Kasumi-1 (cell line): ENCODE measurements at places on chromosomes 1 and 21.
A peak's percentile ranks its signal among the peaks of the same experiment; 100 is the strongest.

DNA sequence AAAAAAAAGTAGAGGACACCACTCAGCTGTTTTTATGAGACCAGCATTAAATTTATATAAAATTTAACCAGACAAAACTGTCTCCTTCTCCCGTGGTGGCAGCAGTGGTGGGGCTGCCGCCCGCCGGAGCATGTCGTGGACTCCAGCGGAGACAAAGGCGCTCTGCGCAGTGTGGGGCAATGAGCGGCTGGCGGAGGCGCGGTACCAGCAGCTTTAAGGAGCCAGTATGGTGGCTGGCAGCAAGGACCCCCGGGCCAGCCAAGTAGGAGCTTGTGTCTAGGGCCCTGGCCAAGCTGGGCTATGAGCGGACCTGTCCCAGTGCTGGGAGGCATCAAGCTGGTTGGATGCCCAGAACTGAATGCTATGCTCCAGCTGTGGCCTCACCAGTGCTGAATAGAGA lies 2102.9 kb downstream of the NCAM2 start:
- DNase-seq: no peak

DNA sequence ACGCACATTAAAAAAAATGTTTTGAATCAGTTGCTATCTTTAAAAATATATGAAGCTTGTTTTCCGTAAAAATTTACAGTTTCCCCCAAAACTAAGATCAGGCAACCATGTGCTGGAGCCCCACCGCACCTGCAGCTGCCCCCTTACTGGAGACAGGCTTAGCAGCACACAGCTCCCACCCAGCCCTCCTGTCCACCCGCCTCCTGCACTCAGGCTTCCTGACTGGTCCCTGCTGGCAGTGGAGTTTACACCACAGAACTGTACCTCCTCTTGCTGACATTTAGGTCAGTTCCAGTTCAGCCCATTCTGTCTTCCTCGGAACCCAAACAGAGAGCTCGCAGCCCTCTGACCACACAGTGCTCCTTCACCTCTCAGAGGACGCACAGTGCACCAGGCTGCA lies 2.1 kb downstream of the GPR161 start:
- no peak for DNase-seq

DNA sequence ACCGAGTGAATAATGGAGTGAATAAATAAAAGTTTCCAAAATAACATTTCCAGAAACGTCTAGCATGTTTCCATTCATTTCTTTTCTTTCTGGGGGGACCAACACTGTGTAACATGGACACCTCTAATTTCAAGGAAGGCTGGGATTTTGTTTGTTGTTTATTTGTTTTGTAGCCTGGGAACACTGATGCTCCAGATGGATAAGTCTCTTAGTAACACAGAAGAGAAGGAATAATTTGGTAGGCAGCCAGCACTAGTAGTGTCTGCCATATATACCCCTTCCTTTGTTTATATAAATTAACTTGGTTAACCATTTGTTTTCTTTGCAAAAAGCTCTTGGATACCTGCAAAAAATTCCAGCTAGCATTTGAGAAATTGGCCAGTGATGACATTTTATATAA lies 411.4 kb upstream of the DEPDC1 start:
- no peak for DNase-seq

DNA sequence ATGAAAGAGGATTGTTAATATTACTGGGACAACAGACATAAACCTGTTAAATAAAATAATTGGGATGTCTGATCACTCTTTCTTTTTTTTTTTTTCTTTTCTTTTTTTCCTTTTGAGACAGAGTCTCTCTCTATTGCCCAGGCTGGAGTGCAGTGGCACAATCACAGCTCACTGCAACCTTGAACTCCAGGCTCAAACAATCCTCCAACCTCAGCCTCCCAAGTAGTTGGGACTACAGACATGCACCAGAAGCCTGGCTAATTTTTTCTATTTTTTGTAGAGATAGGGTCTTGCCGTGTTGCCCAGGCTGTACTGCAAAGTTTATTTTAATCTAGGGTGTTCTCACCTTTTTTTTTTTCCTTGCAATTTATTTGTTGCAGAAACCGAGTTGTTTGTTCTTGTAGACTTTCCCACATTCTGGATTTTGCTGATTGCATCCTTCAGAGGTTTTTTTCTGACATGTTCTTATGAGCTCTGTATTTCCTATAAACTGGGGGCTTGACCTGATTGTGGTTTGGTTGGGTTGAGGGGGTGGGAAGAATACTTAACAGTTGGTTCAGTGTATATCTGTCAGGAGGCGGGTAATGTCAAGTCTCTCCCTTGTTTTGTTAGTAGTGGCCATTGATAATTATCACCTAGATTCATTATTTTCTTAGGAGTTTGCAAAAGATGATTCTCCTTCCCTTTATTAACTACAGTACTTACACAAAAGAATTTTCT lies 125.2 kb downstream of the MAST2 start:
- DNase-seq: no peak

DNA sequence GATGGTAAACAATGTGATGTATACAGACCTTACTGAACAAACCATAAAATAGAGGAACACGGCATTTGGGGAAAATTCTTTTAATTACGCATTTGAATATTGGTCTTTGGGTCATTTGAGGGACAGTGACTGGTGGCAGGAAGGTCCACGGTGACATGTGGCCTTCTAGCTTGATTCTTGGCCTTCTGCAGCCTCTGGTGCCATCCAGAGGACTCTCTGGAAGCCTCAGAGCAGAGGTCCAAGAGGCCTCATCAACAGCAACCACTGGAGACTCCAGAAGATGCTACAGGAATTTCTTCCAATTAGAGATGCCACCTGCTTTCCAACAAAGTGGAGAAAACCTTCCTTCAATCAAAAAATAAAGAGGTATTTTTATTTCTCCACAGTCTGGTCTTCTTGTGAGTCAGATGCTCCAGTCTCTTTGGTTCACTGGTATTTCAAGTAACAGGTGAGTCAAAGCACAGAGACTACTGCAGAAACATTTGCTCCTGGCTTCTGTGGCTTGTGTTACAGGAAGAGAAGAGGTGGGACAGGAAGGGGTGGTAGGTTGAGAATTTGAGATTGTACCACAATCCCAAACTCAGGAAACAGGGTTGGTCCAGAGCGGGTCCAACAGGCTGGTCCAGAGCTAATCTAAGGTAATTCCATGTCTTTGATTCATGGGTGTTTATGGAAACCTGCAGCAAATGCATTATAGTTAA lies 2.7 kb upstream of the F5 start:
- no peak for DNase-seq

DNA sequence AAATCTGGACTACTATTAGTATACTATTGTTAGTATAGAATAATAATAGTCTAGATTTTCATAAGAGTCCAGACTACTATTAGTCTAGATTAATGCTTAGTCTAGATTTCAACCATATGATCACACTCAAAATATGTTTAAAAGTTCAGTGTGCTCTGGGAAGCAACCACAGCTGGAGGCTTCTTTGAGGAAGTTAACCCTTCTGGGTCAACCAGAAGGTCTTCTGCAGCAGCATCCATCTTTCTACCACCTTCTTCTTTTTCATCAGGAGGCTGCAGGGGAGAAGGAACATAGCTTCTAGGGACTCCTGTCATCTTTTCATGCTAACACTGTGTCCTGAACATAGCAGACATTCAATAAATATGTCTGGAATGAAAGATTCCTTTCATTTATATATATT lies 51.2 kb upstream of the DNAJC6 start:
- DNase-seq: no peak

DNA sequence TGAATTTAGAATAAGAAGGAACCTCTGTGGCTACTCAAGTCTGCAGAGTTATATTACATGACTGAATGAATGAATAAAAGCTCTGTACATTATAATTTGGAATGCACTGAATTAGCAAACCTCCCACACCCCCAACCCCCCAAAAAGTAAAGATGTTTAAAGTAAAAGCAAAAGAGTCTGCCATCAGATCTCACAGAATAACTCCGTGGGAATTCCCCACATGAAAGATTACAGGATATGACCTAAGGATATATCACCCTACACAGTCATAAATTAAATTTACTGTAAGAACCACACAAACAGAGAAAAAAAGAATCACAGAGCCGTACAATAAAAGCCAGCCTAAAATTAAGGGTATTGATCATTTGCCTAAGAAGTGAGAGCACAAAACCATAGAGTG lies 587.3 kb downstream of the PTPRC start:
- no peak for DNase-seq

DNA sequence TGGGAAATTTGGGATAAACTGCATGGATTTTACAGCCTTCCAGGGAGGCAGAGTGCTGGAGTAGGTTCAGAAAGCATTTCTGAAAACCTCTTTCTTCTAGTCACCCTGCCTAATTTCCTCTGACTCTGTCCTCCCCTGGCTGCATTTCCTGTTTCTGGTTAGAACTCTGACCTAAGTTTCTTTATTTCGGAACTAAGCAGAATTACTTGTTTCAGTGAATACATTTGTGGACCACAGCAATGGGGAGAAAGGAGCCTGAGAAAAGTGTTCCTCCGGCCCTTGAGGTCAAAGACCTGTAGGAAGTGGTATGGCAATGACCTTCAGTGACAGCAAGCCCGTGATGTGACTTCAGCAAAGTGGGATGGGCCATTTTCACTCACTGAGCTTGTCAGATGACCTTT lies 173.4 kb upstream of the RUNX1 start:
- peak; percentile 52 for DNase-seq

DNA sequence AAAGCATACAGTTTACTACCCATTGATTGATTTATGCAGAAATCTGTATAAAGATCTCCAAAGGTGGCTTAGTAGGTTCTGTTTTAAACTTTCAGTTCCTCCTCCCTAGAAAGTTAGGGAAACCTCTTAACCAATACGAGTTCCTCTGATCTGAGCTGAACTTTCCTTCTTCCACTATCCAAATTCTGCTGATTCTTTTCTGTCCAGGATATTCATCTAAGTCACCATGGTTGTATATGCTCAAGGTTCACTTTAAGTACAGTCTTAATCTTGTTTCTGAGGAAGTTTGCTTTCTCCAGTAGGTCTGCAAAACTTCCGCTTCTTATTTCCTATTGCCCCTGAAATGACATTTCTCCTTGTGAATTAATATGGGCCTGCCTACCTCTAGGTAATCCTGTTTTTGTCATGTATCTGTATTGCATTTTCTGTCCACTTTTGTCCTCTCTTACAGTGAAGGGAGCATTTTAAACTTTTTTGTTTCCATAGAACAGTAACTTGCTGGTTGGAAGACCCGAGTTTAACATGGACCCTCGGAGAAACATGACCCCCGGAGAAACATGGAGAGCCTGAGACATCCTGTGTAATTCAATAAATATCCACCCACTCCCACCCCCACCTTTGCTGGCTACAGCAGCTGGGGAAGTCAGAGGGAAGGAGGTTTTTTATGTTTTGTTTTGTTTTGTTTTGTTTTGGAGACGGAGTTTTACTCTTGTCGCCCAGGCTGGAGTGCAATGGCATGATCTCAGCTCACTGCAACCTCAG lies 16.7 kb upstream of the TUT4 start:
- peak; percentile 72 for DNase-seq

DNA sequence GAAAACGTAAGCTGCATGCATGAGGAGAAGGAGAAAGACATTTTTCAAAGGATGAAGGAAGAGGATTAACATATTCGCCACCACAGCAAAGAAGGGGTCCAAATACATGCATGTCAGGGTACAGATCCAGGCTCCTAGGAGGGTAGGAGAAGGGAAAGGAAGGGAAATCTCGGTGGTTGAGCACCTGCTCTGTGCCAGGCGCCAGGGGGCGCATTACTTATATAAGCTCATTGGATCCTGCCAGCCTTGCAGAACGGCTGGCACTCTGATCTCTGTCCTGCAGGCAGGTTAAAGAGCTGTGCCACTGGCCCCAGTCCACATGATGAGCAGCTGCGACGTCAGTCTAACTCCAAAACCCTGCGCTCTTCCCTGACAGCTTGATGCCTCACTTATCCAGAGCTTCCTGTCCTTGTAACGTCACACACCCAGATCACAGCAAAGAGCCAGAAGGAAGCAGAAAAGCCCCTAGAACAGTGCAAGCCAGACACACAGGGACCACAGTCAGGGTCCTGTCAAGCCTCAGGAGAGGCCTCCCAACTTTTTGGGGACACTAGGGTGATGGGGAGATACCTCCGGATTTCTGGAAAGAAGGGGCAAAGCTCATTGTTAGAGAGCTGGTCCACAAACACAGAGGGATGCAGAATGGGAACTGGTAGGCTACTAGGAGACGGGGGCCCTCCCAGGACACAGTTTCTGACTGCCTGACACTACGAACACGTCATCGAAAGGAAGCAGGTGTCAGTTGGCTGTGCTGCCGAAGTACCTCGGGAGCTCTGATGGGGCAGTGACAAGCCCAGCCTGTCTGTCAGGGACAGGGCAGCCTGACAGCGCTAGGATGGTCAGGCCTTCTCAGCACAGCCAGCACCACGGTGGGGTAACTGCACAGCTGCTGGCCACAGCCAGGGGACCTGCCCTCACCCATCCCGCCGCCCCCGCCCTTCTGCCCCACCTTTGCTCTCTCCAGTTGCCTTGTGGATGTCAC lies 99.1 kb downstream of the BEND5 start:
- DNase-seq: peak; percentile 48

GRCh38 chr1:114216431-114217173 lies 62.9 kb upstream of the SYT6 start:
- DNase-seq: no peak

GRCh38 chr1:173062150-173062938 lies 11.6 kb upstream of the TNFSF18 start:
- DNase-seq: no peak

DNA sequence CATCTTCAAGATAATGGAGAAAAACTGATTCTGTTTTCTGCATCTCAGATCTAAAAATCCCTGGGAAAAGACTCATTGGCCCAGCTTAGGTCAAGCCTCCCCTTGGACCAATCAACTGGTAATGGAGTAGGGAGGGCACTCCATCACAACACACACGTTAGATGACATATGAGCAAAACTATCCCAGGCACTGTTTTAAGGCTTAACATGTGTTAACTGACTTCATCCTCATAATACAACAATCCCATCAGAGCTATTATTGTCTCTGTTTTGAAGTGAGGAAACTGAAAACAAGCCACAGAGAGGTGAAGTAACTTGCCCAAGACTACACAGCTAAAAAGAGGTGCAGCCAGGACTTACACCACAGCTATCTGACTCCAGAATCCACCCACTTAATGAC lies 14.7 kb upstream of the CITED4 start:
- DNase-seq: no peak

- peak; percentile 92 for DNase-seq
These were observed 100.9 kb downstream of the TSEN15 start for GRCh38 chr1:184152434-184152898.

GRCh38 chr1:102045752-102046151 lies 49.0 kb upstream of the OLFM3 start:
- no peak for DNase-seq

- no peak for DNase-seq
These were observed 57.7 kb upstream of the ATP5PO start for GRCh38 chr21:33973268-33973667.

DNA sequence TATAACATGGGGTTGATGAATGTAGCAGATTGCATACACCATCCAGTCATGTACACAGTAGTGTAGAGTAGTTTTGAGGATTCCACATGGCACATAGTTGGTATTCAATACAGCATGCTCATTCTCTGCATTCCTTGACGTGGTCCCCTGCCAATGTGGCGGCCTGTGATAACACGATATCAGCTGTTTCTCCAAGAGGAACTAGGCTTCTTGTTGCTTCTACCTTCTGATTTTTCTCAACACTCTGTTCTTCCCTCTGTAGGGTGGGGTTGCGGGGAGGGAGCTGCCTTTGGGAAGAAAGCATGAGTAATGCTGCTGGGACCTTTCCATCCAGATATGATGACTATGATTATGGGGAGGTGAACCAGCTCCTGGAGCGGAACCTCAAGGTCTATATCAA lies 19.4 kb downstream of the SESN2 start:
- no peak for DNase-seq
